SW480 (cell line): ENCODE measurements at places on chromosomes 7 and 10.

DNA sequence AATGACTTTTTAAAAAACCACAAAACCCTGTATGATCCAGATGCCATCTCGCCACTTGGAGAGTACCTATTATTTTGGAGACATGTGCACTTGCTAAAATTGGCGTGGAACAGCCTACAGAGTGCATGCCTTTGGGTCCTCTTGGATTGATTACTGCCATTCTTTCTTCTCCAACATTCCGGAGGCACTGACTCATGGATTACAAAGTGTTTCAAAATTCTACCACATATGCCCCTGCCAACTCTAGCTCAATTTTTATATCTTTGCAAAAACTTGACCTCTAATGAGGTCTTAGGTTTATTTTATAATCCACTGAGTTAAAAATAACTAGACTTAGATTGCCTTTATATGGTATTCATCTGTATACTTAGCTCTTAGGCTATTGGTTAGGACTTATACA is 55.8 kb upstream of the KIF5B start:
- peak; percentile 26 for DNase-seq

DNA sequence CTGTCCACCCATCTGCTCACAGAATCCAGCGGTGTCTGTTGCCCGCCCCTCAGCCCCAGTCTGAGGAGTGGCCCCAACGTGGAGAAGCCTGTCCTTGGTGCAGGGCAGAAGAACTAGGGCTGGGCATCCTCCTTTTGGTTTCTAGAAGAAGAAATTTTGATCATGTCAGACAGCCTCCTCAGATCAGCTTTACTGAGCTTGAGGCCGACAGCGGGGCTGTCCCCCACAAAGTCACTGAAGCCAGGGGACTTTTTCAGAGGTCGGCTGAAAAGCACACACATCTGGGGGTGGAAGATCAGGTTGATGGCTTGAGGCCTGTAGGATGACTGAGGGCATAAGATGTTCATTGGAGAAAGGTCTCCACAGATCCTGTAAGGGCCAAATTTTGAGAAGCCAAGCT is 767.9 kb downstream of the GRID1 start:
- no peak for DNase-seq

DNA sequence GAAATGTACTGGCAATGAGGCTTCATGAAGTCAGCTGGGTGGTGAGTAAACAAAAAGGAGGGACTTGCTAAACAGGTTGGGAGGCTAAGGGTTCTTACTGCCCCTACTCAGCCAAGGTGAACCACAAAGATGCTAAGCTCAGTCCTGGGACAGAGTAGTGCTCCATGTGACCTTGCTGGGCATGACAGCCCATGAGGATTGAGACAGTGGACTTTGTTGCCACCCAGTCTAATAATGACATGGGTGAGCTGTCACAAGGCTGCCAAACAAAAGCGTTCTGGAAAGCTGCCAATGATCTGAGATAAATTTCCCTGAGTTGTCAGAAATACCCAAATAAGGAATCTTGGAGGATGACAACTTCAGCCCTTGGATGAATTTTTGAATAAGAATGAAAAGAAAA is 75.2 kb downstream of the CLEC2L start:
- DNase-seq = no peak

DNA sequence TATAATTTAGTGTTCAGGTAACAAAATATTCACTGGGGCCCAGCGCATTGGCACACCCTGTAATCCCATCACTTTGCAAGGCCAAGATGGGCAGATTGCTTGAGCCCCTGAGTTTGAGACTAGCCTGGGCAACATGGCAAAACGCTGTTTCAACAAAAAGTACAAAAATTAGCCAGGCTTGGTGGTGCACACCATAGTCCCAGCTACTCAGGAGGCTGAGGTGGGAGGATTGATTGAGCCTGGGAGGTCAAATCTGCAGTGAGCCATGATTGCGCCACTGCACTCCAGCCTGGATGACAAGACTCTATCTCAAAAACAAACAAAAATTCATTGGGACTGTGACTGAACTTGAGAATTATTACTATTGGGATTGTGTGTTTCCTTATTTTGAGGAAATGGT is 40.4 kb upstream of the TRUB1 start:
- DNase-seq = no peak

GRCh38 chr10:58859526-58859925 is 316.9 kb upstream of the PHYHIPL start:
- no peak for DNase-seq

GRCh38 chr7:96563409-96563808 is 146.2 kb downstream of the SEM1 start:
- no peak for DNase-seq

DNA sequence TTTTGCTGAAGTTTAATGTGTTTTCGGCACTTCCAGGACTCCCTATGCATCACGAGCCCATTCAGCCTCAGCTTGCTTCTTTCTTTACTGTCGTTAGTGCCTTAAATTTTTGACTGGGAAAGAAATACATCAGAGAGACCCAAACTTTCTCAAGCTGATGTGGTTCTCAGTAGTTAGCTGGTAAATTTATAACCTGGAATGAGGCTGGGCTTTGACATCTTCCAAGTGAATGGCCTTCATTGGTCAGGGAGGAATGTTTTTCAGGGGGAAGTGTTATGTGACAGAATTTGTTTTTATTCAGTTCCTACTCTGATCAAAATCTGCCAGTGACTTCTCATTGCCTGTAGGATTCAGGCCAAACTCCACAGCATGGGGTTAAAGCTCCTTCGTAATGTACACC is 296.9 kb downstream of the SORCS3 start:
- no peak for DNase-seq

- DNase-seq = peak; percentile 52
Measured at GRCh38 chr10:107813451-107814162, 649.1 kb upstream of the SORCS1 start.

GRCh38 chr10:129958148-129958628 is 5.9 kb downstream of the EBF3 start:
- DNase-seq = no peak

GRCh38 chr10:118621304-118621942 is 26.0 kb upstream of the PRLHR start:
- peak; percentile 16 for DNase-seq

- no peak for DNase-seq
Measured at GRCh38 chr10:51510231-51510630, 189.2 kb downstream of the CSTF2T start.

- no peak for DNase-seq
Measured at GRCh38 chr7:105974471-105974870, 11.4 kb downstream of the CDHR3 start.

- DNase-seq = no peak
Measured at GRCh38 chr10:77036993-77037734, 600.4 kb downstream of the KCNMA1 start.

- DNase-seq = peak; percentile 56
Measured at GRCh38 chr7:22356701-22357310, at the start of gene RAPGEF5. Gene RAPGEF5 (minus strand): TSS chr7:22357154. CDS start chr7:22357060, 94 bp downstream.

DNA sequence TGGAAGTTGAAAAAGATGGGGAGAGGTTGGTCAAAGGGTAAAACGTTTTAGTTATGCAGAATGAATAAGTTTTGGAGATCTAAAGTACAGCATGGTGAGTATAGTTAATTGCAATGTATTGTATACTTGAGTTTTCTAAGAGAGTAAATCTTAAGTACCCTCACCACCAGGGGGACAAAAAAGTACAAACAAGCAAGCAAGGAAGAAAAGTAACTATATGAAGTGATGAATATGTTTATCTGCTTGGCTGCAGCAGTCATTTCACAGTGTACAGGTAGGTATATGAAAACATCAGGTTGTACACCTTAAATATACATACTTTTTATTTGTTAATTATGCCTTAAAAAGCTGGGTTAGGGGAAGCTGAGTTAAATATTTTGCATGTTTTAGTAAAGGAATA is 157.3 kb downstream of the PCLO start:
- no peak for DNase-seq

DNA sequence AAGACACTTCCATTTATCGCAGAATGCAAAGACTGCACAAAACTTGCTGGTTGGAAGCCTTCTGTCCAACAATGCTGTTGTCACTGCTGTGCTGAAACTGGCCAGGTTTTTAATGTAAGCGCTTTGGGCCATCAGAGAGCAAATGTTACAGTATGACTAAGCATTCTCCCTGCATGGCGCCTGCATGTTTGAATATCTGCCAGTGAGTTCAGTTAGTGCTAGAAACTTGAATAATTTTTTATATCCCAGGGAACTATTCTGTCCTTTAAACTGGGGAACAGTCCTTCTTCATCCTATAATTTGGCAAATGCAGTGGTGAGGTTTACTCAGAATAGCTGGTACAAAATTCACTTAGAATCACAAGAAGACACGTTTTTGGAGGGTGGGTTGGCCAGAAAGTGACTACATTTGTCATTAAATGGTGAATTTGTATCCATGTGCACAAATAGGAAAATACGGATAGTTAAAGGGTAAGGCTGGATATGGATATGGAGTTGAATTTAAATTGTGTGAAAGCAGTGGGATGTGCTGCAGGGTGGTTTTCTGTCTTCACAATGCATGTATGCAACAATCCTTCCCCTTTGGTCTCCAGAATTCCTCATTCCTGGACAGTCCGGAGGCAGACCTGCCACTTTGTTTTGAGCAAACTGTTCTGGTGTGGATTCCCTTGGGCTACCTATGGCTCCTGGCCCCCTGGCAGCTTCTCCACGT is 1.7 kb downstream of the ABCC2 start:
- no peak for DNase-seq

GRCh38 chr10:50884302-50884701 is 1.1 kb downstream of the A1CF start:
- DNase-seq = no peak

- DNase-seq = peak; percentile 14
Measured at GRCh38 chr10:103053659-103054581, 135.8 kb downstream of the CNNM2 start.

DNA sequence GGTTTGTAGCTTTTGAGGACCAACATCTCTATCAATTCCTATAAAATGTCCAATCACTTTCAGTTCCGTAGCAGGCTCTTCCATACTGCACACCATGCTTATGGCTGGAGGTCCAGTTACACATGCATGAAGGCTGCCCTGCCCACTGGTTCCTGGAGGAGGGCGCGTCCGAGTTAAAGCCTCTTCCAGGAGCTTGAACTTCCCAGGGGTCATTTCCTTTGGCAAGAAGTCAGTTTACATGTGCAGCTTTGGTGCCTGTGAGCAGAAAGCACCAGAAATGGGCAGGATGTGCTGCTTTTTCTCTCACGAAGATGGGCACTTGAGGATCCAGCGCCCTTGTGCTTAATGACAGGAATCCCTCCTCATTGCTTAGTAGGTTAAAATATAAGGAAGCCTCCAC is 17.6 kb upstream of the PHYH start:
- DNase-seq = no peak

DNA sequence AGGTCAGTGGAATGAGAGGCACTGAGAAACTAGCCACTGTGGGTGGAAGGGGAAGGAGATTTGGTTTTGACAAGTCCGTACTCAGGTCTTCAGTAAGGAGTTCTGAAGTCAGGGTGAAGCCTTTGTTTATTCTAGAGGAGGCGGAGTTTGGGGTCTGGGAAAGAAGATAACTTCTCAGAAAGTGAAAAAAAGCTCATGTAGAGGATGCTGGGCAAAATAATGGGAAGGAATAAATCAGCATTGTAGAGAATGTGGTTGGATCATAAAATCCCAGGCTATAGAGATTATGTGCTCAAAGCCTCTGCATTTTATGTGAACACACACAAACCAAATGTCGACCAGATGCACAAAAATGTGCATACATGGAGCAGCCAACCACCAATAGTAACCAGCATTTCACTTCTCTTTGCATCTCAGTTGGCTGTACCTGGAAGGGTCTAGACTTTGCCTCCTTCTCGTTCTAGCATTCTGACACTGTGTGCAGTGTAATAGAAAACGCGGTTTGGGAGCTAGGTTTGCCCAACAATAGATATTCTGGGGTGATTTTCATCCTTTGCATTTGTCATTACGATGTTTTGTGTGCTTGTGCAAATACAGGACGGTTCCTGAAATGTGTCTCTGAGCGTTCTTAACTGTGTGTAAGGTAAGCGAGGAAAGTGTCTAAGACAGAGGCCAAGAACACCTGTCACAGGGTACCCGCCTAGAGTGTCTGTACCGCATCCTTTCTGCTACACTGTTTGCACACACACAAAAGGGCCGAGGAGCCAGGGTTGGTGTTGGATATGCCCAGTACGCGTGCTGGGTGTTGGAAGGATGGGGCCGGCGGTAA is 603 bp upstream of the HECW1 start:
- no peak for DNase-seq

DNA sequence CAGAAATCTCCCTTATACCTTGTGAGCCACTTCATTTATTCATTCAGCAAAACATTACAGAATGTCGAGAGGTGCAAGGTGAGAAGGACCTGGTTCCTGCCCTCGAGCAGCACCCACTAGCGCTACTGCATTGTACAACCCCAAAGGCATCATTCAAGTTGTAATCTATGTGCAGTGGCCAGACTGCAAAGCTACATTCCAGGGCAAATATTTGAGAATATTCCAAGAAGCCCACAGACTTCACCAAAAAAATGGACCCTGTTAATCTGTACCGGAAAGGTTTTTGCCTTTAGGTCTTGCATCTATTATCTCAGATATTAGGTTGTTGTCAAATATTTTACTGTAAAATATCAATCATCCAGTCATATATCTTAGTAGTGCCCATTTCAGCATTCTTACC is 295.4 kb upstream of the FZD1 start:
- no peak for DNase-seq

DNA sequence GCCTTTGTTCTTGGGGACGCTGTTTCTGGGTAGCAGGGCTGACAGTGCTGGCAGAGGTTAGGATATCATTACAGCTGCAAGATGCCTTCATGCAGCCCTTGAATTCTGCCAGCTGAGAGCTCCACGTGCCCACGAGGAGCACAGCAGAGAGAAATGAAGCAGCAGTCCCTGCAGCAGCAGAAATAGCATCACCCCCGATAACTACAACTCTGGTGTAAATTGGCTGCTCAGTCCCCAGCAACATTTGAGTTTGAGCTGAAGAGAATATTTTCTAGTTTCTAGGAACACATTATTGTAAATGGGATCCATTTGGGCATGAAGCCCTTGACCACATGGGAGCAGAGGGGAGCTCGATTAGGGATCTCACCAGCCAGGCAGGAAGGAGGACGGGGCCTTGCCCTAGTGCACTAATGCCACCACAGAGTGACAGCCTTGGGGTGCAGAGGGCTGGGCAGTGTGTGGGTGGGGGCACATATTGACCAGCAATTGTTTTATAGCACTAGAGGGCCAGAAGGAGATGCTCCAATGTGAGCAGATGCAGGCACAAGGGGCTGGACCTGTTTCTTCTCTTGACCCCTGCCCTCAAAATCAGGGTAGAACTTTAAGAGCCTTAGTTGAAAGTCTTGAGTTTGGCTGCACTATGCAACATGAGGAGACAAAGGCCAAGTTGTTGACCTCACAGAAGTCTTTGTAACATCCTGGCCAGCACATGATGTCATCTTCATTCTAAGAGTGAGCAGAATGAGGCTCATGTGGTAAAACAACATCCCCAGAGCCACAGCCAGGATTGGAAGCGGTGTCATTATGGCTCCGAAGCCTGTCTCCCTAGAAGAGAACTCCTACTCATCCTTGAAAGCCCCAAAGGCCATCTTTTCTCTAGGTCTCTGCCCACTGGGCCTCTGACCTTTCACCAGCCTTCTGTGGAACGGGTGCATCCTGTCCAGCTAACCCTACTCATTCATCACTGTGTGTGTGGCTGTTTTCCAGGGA is 52.6 kb downstream of the ADCY1 start:
- DNase-seq = no peak

- DNase-seq = no peak
Measured at GRCh38 chr7:151437866-151438516, 1.9 kb downstream of the CRYGN start.

GRCh38 chr10:64486901-64487300 is 965.7 kb downstream of the REEP3 start:
- no peak for DNase-seq

GRCh38 chr10:48416584-48417232 is 110.2 kb downstream of the MAPK8 start:
- DNase-seq = no peak

GRCh38 chr7:27442455-27442854 is 199.9 kb downstream of the EVX1 start:
- peak; percentile 51 for DNase-seq
